ENCODE measurements at places on chromosomes 13 and 19. TPM values are rescaled to one million over a fixed set of nuclear protein-coding genes. Genes with fewer than 3 reads are reported as not detected.

Gene UGGT2
- 43.9 TPM for total RNA-seq

Gene ZNF430
- 10.0 TPM for total RNA-seq

Gene ZNF433
- total RNA-seq, result 2.6 TPM

Gene KLK3
- total RNA-seq, result not detected

Gene ETV2
- 0.30 TPM for total RNA-seq

Gene SERP2
- total RNA-seq, result 1.4 TPM

Gene CCDC169
- 3.9 TPM for total RNA-seq

Gene DACT3
- total RNA-seq, result 0.15 TPM

Gene LILRB5
- not detected for total RNA-seq

Gene CLDN10
- total RNA-seq, result 2.9 TPM

Gene SPTBN4
- under 0.01 TPM for total RNA-seq

Gene ARRDC5
- total RNA-seq, result not detected

Gene DMKN
- total RNA-seq, result not detected

Gene IL12RB1
- not detected for total RNA-seq

Gene IQCN
- total RNA-seq, result under 0.01 TPM

Gene SYT5
- total RNA-seq, result not detected

Gene CEACAM8
- not detected for total RNA-seq

Gene ZNF587B
- 22.5 TPM for total RNA-seq

Gene C19orf85
- not detected for total RNA-seq

Gene TMEM91
- 8.4 TPM for total RNA-seq

Gene TRIM28
- 286 TPM for total RNA-seq

Gene ATP8B3
- 0.76 TPM for total RNA-seq

Gene BRME1
- total RNA-seq, result 0.32 TPM

Gene ZNF541
- under 0.01 TPM for total RNA-seq

Gene VSTM2B
- not detected for total RNA-seq

Gene MEX3D
- 64.6 TPM for total RNA-seq

Gene IGFL4
- total RNA-seq, result not detected

Gene GADD45GIP1
- total RNA-seq, result 34.7 TPM
